Stimulated activated CD8-positive, alpha-beta memory T cell treated with anti-CD3 and anti-CD28 coated beads, Interleukin-12 subunit alpha, Interleukin-12 subunit beta, amount 100 ng/mL, for 4 hours (primary cell): ENCODE measurements at places on chromosomes 3 and 15.

DNA sequence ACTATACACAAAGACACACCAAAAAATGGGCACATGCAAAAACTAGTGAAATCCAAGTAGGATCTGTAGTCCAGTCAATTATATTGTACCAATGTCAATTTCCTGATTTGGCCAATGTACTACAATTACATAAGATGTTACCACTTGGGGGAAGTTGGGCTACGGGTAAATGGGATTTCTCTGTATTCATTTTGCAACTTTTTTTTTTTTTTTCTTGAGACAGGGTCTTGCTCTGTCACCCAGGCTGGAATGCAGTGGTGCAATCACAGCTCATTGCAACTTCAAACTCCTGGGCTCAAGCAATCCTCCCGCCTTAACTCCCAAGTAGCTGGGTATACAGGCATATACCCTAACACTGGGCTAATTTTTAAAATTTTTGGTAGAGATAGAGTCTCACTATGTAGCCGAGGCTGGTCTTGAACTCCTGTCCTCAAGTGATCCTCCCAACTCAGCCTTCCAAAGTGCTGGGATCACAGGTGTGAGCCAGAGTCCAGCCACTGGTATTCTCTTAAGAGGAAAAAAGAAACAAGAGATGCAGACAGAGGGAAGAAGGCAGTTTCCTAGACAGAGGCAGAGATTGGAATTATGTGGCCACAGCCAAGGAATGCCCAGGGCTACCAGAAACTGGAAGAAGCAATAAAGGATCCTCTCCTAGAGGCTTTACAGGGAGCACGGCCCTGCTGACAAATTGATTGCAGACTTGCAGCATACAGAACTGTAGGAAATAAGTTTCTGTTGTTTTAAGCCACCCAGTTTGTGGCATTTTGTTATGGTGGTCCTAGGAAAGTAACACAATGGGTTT is 33.3 kb downstream of the TFDP2 start:
- DNase-seq: no peak

- DNase-seq: no peak
Observed at GRCh38 chr3:161567577-161568361, 71.2 kb downstream of the OTOL1 start.

GRCh38 chr3:44339181-44340057 is 853 bp downstream of the TCAIM start:
- no peak for DNase-seq

DNA sequence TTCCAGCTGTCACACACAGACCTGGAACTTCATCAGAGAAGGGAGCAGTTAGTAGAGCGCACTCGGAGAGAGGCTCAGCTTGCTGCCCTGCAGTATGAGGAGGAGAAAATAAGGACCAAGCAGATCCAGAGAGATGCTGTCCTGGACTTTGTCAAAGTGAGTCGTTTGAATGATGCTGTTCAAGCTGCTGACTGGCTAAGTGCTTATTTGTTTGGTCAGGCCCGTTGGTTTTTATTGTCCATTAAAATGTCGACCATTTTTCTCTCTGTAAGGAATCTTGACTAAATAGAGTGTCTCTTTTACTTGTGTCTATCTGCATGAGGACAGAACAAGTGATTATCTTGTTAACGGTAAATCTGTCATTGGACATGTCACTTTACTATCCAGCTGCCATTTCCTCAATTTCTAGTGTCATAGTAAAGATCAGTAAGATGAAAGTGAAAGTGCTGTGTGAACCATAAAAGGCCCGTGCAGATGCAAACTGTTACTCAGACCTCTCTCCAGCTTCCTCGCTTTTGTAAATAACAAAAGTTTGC is 56.9 kb downstream of the LRCH3 start:
- no peak for DNase-seq

DNA sequence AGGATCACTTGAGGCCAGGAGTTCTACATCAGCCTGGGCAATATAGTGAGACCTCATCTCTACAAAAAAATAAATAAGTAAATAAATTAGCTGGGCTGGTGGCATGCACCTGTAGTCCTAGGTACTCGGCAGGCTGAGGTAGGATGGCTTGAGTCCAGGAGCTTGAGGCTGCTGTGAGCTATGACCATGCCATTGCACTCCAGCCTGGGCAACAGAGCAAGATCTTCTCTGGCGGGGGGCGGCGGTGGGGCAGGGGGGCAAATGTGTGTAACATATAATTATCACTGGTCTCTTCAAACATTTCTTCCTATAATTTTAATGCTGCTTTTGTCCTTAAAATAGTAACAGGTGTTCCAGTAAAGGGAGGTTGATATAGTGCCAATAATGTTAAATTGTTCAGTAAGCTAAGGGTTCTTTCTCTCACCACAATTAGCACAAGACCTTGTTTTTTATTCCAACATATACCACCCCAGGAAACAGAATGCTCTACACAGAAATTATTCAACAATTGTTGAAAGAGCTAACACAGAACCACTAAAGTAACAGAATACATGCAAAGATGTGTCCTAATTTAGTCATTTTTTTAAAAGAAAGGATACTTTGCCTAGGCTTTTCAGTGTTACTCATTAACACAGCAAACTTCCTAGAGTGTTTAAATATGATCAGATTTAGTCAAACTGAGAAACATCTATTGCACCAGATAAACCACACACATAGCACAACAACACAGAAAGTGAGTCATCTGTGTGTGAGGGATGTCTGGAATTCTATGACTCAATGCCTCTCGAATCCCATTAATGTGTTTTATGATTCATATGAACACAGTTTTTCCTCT is 29.1 kb downstream of the ANKRD28 start:
- no peak for DNase-seq

- no peak for DNase-seq
Observed at GRCh38 chr3:57805674-57806073, 49.6 kb downstream of the SLMAP start.

- no peak for DNase-seq
Observed at GRCh38 chr3:23474580-23475357, 271.6 kb downstream of the UBE2E2 start.

GRCh38 chr3:98540346-98540745 is 8.6 kb downstream of the GPR15 start:
- no peak for DNase-seq

DNA sequence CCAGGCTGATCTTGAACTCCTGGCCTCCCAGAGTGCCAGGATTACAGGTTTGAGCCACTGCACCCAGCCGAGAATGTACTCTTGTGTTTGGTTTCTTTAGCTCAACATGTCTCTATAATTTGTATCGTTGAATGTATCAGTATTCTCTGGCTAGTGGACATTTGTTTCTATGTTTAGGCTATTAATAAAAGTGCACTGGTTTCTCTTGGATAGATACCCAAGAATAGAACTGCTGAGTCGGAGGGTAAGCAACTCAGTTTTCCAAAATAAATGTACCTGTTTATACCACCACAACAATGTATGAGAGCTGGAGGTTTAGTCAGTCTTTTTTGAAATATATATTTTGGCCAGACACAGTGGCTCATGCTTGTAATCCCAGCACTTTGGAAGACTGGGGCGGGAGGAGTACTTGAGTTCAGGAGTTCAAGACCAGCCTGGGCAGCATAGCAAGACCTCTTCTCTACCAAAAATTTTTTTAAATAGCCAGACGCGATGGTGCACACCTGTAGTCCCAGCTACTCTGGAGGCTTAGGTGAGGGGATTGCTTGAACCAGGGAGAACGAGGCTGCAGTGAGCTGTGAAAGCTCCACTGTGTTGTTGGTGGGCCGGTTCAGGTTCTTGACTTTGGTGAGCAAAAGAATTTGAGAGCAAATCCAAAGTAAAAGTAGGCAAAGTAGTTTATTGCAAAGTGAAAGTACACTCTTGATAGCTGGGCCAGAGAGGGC is 7.7 kb upstream of the IVD start:
- DNase-seq: no peak

GRCh38 chr3:41208507-41209220 is 9.4 kb downstream of the CTNNB1 start:
- no peak for DNase-seq

GRCh38 chr15:70815604-70816003 is 38.4 kb downstream of the LARP6 start:
- no peak for DNase-seq

- DNase-seq: no peak
Observed at GRCh38 chr3:108455212-108455705, 55.1 kb downstream of the MYH15 start.

DNA sequence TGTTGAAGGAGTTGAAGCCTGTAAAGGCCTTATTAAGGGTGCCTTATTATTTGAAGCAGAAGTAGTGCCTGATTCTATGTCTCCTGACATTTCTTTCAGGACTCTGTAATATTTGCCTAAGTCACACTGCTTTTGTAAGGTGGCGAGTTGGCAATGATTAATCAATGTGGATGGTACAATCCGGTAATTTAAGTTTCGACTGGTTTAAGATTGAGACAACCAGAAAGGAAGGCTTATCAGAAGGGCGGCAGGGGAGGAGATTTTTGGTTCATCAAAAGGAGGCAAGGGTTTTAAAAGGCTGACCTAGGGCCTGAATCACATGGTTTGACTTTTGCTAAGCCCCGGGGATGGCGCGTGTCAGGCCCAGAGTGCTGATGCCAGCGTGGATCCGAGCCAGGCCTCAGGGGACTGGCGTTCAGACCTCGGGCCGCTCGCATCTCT is 830 bp upstream of the RNF13 start:
- DNase-seq: no peak

GRCh38 chr15:94467034-94467433 is 235.7 kb downstream of the MCTP2 start:
- no peak for DNase-seq

DNA sequence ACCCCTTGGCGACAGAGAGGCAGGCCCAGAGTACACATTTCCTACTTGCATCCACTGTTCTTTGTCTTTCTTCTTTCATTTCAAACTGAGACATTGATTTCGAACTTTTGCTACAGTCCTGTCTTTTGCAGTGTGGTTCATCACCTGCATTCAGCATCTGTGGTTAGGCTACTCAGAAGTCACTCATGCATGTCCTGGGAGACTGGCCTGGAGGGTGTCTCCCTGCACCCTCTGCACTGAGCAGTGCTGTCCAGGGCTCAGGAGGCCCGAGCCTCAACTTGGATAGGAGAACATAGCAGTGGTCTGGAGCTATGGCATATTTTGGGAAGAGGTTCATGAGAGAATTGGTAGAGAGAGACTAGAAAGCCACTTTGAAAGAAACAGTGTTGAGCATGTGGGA is 240.2 kb upstream of the TPRG1 start:
- DNase-seq: no peak

DNA sequence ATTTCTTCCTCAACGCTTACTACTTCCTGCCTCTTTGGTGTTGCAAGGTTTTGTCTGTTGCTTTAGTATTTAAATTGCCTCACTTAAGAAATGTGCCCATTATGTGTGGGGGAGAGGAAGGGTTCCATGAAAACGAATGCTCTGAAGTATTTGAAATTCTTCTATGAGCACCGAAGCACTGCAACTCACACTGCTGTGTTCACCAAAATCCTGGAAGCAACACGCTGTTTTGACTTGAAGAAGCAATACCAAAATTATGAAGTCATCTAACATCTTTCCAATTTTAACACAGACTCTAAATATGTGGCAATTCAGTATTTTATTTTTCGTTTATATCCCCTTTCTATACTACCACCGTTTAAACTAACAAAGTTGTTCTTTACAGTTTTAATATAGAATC is 101.5 kb downstream of the RBMS3 start:
- no peak for DNase-seq

GRCh38 chr15:82699726-82700125 is 9.9 kb downstream of the AP3B2 start:
- no peak for DNase-seq

DNA sequence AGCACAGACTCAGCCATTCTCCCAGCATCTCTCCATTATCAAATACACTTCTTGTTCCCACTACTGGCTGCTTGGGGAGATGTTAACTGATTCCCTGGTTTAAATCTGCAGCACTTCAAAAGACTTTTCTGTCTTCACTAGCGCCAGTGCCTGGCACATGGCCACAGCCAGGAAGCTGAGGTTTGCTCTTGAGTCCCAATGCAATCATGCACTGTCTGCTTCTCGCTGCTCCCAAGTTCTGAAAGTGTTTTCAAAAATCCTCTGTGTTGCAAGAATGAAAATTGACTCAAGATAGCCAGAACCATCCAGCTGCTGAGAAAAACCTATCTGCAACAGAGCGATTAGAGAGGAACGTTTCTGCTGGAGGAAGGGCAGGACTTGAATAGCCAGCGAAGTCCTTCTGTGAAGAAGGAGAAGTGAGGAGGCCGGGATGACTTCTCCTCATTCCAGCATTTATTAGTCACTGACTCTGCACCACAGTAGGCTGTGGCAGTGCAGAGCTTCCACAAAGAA is 358.4 kb upstream of the NR2F2 start:
- DNase-seq: no peak

DNA sequence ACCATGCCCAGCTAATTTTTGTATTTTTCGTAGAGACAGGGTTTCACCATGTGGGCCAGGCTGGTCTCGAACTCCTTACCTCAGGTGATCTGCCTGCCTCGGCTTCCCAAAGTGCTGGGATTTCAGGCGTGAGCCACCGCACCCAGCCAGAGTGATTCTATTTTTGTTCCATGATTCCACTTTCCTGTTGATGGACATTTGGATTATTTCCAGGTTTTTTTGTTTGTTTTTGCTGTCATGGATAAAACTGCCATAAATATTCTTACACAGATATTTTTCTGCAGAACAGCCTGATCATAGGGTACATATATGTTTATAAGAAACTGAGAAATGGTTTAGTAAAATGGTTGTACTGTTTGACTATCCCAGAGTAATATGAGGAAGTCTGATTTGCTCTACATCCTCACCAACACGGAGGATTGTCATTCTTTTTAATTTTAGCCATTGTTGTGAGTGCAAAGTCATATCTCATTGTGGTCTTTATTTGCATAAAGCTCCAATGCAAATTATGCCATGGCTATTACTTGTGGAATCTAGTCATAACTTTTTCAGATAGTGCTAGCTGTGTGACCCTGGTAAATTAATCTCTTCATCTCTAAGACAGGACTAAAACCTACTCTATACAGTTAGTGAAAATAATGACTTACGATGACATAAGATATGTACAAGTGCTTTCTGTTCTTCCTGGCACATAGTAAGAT is 42.7 kb downstream of the MAP6D1 start:
- no peak for DNase-seq

DNA sequence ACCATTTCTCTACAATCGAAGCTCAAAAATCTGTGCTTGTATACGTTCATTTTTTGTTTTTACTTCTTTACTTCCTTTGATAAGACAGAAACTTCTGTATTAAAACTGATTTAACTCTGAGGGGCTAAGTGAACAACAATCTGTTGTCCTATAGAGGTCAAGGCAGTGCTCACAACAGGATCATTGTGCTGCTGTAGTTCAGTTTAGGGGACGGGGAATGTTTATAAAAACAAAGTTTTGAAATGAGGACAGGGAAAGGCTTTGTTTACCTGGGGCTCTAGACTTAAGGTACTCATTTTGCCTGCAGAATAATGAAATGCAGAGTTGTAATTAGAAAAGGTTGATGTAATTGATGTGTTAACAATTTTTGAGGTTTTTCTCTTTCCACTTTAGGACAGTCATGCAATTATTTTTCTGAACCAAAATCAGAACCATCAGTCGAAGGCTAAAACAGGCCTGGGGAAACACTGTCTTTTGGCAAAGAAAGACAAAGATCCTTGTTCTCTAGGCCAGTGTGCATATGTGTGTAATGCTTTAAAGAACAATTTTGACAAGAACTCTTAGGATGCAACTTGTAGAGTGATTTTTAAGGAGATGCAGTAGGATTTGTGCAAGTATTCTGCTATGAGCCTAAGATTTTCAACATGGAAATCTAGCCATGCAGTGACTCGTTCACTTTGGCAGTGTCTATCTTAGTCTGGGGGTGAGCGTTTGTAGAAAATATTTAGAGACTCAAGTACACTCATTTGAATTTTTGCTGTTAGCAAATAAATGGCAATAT is 165.2 kb downstream of the PGPEP1L start:
- DNase-seq: no peak
